Right renal cortex interstitium (tissue), 3 donors: ENCODE measurements at places on chromosomes 11 and 22.

GRCh38 chr11:11814614-11815452, 26.9 kb upstream of the USP47 start:
- DNase-seq, result no peak

DNA sequence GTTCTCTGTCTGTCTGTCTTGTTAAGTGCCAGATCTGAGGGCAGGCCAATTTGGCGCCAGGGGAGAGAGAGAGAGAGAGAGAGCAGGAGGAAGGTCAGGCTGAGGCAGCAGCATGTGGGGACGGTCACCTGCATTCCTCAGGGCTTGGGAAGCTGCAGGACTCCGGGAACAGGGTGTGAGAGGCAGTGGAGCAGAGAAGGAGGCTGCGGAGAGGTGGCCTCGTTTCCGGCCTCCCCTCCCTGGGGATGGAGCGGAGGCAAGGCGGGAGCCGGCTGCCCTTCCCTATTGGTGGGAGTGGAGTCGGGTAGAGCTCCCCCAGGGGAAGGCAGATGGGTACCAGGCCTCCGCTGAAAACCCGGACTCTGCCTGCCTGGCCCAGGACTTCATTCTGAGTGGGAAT, 9.7 kb downstream of the CLMP start:
- no peak for DNase-seq

- no peak for DNase-seq
Measured at GRCh38 chr22:27106985-27107384, 449.6 kb downstream of the MIAT start.

- no peak for DNase-seq
Measured at GRCh38 chr11:93957397-93957952, 63.7 kb upstream of the HEPHL1 start.

GRCh38 chr11:67522844-67523555, at the start of gene CABP2:
Gene CABP2, minus strand, starts transcription at chr11:67523446. Its CDS starts 120 bp downstream, at chr11:67523326.
- no peak for DNase-seq

DNA sequence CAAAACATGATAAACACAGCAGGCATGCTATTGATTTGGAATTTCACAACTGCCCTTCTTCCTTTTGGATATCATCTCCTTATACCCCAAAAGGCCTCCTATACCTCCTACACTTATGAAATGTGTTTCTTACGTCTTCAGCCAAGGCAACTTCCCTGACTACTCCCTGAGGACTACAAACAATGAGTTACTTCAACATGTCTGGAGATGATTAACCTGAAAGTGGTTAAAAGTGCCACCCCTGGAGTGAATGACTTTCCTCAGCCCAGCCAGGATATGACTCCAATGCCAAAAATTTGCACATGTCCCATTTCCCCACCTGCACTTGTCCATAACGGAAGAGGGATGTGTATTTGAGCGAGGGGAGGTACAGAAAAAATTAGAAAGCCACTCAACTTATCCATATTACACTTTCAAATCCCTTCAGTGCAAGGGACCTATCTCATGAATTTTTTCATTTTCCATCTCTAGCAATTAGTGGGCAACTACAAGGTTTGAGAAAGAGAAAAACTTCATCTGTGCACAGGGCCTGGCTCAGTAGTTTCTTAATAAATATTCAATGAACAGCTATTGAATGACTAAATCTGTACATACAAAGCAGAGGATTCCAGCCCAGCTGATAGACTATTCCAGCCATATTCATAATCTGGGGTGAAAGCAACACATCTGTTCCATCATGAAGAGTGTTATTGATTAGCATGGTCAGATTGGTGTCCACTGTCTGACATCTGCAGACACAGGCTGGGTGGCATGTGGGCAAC, 36.8 kb downstream of the KIRREL3 start:
- DNase-seq, result no peak

DNA sequence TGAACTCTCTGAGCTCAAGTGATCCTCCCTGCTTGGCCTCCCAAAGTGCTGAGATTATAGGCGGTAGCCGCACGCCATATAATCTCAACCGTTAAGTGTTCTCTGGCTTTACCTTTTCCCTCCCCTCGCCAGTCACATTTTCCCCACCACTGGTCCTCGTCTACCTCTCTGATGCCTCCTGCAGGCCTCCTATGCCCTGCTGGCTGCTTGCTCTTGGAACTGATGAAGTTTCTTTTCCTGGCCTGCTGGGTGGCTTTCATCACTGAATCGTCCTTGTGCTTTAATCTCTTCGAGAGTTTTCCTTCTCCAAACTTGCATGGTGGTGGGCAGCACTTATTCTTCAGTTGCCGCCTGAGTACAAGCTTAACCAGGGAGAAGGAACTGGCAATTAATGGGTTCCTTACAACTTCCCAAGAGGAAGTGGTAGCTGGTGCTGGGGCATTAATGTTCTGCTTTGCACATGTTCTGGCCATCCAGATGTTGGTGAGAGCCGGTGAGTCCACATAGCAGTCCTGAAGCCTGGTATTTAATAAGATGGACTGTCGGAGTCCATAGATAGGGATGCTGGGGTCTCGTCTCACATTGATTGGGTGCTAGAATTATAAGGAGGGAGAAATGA, 1.3 kb downstream of the C22orf31 start:
- DNase-seq, result no peak

DNA sequence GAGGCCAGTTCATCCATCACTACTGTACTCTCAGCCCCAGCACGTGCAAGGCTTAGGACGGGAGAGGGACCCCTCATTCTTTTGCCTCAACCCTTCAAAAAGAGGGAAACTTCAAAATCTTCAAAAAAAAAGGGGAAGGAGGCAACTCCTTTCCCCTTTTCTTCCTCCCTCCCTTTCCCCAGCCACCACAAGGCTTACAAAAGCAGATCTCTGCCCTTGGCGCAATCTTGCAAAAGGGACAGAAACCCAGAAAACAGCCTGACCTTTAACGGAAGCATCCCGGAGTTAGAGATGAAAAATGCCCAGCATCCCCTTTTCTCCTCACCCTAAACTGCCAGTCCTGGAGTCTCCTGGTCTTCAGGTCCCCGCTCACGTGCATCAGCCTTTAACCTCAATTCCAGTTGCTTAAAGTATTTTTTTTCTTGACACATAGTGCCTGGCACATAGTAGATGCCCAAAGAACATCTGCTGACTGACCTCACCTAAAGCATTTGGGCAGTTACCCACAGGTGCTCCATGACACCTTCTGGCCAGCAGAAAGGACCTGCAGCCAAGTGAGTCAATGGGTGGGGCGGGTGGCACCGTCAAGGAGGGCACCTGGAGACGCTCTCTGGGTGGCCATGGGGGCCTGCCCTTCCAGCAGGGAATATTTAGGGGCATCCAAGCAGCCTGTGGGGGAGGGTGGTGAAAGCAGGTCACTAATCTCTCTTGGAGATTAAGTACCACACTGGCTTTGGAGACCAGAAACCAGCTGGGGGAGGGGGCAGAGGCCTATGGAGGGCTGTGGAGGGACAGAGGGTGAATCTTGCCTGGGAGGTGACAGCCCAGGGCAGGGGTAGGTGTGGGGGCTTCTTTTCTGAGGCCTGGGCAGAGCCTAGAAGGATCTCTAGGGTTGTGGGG, 16.3 kb downstream of the NECTIN1 start:
- no peak for DNase-seq

DNA sequence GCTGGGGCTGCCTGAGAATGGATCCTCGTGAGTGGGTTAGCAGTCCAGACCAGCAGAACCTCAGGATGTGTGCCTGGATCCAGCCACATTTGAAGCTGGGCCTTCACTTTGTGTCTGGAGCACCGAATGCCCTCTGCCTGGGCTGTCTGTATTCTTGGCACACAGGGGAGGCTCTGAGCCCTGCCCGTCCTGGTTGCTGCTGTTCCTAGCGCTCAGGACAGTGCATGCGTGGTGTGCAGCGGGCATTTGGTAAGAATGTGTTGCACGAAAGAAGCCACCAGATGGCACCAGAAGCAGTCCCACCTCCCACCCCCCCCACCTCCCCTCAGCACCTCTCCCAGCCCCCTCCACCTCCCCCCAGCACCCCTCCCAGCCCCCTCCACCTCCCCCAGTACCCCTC, 4.1 kb upstream of the MAPK11 start:
- no peak for DNase-seq

DNA sequence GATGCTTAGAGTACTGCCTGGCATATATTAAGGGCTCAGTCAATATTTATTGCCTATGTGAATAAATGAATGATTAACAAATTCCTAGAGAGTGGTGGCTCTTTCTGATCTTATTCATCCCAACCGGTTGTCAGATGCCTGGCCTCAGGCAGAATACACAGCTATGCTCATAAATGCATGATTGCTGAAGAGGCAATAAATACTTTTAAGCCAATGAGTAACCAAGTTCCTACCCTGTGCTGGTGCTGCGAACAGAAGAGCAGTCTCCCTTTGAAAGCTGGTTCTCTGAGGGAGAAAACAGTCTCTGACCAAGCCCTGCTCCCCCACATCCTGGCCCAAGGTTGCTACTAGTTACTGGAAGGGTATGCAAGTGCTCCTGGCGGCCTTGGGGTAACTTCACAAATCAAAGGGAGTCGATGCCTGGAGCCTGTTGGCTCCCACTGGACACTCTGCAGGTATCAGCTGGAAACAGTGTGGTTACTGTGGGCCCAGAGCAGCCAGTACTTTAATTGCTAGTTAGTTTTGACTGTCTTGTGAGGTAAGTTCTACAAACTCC, 2.8 kb downstream of the USH1C start:
- DNase-seq, result no peak

- no peak for DNase-seq
Measured at GRCh38 chr11:14642873-14643696, 519 bp upstream of the PDE3B start.

DNA sequence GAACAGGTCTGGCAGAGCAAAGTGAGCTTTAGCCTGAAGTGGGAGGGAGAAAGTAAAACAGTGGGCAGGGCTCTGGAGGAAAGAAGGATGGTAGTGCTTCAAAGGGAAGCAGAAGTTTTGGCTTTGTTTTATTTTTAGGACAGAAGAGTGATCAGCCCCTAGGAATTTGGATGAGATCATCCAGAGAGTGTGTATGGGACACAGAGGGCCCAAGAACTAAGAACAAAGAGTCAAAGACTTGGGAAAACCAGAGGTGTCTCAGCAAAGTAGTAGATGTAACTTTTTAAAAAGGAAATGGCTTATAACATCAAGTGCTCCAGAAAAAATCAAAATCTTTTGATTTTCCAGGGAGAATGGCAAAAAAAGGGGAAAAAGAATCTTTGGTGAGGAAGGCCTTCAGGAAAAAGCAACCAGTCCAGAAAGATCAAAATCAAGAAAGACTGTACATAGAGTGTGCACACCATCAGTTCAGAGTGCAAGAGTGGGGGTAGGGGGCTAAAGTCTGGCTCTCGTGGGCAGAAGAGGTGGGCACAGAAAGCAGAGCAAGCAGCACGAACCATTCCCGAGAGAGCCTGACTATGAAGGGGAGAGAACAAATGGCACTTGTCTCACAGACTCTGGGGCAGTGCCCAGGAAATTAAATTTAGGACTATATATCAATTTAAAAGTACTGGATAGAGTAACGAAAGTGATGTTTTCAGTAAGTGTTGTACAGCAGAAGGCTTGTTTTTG, 30.0 kb downstream of the MAPK1 start:
- DNase-seq, result no peak

- no peak for DNase-seq
Measured at GRCh38 chr22:35963237-35963810, 65.3 kb downstream of the RBFOX2 start.

DNA sequence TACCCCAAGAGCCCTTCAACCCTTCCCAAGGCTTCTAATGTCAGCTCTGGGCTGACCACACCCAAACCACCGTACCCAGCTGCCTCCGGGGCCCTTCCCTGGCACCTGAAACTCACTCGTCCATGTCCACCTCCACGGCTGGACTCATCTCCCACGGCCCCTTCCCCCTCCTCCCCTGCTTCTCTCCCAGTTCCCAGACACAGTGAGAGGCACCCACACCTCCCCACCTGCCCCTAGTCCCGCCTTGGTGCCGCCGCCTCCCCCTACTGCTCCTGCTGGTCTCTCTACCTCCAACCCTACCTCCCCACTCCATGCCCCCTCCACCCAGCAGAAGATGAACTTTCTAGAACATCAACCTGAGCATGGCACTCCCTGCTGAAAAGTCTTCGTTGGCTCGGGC, 39.5 kb downstream of the ELFN2 start:
- no peak for DNase-seq

DNA sequence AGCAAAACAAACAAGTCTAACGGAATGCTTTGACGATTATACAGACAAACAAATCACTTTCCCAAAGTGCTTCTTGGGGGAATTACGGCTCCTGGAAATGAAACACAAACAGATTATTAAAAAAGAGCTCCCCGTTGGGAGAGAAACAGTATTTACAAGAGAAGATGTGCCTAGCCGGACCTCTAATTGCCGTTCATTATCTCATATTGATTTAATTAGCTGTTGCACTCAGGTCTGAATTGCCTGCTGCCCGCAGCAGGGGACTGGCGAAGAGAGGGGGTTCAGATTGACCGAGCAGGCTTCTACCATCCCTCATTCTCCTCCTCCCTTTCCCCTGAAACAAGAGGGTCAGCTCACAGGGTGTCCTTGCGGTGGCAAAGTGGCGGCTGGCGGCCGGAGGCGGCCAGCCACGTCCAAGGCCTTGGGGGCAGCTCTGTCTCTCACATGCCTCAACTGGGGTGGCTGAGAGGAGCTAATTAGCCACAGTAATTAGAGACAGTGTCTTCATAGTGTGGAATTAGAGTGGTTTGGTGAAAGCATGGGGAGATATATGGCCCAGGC, 295.1 kb downstream of the MIAT start:
- DNase-seq, result no peak

- DNase-seq, result no peak
Measured at GRCh38 chr22:18997925-18998315, 61.8 kb upstream of the PRODH start.

DNA sequence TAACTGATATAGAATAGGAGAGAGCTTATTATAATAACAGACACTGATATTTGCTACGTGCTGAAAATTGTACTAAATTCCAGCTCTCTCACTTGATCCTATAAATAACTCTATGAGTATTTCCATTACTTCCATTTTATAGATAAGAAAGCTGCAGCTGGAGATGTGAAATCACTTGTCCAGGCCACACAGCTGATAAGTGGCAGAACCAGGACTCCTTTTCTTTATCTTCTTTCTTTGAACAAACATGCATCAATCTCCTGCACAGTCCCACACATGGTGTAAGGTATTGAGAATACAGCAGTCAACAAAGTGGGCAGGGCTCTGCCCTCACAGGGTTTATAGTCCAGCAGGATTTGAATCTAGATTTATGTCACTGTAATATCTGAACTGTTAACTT, 652.1 kb downstream of the NELL1 start:
- DNase-seq, result no peak

DNA sequence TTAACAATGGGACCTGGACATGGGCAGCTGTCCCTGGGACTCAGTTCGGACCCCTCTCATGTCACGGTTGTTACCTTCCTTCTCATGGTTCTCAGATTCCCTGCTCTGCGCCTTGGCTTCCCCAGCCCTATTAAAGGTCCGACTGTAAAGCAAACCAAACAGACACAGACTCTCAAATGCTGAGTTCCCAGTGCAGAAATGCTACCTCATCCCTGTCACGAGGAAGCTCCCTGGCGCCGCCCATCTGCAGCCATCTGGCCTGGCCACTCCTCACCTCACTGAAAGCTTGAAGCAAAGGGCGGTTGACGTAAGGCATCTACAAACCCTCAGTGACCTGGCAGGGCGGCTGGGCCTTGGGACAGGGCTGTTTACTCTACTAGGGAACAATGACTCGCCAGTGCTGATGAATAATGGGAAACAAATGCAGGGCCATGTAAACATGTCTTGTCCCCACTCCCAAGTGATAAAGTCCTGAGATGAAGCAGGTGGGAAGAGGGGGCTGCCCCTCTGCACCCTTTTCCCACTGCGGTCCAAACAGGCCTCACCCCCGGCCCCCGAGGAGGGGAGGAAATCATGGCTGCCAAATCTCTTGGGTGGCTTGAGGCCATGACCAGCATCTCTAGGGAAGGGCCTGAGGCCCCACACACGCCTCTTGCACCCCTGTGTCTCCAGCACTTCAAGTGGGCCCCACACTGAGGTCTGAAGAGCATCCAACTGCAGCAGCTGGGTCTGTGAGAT, 49.3 kb downstream of the SCUBE1 start:
- DNase-seq, result no peak

- no peak for DNase-seq
Measured at GRCh38 chr11:60835534-60835846, 6.4 kb upstream of the CCDC86 start.
